ENCODE measurements at places on chromosomes 2 and 18.

DNA sequence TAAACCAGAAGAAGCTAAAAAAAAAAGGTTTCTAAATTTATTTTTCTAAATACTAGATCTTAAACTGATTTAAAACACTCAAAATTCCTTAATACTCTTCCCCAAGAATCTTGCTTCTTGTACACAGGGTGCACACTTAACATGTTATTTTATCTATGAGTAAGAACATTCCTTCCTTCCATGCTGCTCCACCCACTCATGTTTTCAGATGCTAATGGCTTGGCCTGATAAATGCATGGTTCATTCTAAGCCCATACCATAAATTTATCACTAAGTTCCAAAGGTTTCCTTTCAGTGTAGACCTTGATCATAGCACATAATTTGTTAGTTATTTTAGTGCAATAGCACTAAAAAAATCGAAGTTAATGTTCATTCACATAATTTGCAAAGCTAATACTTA is 8.1 kb downstream of the FBXO48 start:
- no peak for DNase-seq

GRCh38 chr2:133888107-133888506 is 319.8 kb upstream of the NCKAP5 start:
- DNase-seq = no peak

DNA sequence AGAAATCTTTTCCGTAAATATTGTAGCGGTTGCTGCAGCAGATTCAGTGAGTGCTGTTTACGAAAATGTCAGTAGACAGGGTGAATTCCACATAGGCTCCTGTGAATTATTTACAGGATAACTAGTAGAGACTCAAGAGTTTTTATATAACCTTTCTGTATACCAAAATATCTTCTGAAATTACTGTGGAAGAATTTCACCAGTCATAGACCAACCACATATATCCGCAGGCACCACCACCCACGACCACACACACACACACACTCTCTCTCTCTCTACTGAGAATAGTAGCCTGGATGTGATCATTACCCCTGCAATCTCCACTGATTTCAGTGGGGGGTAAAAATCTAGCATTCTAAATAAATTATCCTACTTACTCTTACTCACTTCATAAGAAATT is 341.8 kb downstream of the RBM43 start:
- DNase-seq = peak; percentile 26

- DNase-seq = no peak
These were observed 32.3 kb upstream of the IMPA2 start for GRCh38 chr18:11948852-11949523.

- DNase-seq = no peak
These were observed 168.2 kb downstream of the FAM210A start for GRCh38 chr18:13558124-13558523.

DNA sequence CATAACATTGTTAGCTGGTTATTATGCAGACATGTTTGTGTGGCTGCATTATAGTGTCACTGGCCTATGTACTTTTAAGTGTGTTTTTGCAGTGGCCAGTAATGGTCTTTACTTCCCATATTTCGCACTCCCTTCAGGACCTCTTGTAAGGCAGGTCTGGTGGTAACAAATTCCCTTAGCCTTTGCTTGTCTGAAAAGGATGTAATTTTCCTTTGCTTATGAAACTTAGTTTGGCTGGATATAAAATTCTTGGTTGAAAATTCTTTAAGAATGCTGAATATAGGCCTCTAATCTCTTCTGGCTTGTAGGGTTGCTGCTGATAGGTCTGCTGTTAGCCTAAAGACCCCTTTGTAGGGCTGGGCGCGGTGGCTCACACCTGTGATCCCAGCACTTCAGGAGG is 34.7 kb downstream of the ZC3H8 start:
- DNase-seq = no peak

- DNase-seq = peak; percentile 31
These were observed 411.0 kb upstream of the GYPC start for GRCh38 chr2:126244937-126245336.

GRCh38 chr2:52659546-52659945 is 1108.1 kb upstream of the CHAC2 start:
- no peak for DNase-seq

Data from femur (tissue), 1 donor.